NCI-H2081 (cell line): ENCODE measurements at places on chromosomes 6 and 20.

- no peak for DNase-seq
These were observed 99.7 kb downstream of the TSHZ2 start for GRCh38 chr20:53071833-53072232.

DNA sequence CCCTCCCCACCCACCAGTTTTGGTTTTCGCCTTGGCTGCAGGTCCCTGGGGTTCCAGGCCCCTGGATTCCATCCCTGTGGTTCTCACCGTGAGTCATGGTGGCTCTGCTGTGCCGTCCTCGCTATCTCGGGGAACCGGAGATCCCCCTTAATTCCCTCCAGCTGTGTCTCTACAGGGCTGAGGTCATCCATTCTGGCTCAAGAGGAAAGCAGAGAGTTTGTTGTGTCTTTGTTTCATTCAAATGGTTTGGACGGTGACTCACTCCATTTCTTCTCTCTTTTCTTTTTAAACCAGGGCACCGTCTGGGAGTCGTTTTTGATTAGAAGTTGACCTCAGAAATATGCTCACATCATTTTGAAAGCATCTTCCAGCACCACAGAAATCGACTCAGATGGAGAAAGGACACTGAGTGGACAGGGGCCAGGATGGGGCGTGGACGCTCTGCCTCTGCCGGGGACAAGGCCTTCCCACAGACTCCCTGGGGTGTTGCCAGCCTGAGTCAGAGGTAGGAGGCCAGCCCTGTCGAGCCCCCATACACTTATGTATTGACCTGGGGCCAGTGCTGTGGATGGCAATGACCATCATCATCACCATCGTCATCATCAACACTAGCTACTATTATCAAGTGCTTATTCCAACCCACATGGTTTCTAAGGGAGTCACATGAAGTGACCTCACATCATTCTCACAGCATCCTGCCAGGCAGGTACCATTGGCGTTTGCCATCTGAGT is 176.2 kb downstream of the NFATC2 start:
- DNase-seq: no peak

DNA sequence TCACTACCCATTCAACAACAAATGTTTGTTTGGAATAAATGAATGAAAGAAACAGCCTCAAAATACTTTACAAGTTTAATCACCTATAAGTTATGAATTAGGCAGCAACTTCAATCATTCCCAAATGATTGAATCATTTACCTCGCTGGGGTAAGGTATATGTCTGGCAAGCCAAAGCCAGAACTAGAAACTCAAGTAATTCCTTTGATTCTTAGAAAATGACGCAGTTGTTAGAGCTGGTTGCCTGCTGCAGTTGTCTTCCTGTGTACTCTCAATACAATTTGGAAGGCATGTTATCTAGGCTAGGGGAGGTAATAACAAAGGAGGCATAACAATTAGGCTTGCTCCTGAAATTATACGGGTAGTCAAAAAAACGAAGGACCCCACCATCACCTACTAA is 160.6 kb downstream of the ATXN1 start:
- no peak for DNase-seq

DNA sequence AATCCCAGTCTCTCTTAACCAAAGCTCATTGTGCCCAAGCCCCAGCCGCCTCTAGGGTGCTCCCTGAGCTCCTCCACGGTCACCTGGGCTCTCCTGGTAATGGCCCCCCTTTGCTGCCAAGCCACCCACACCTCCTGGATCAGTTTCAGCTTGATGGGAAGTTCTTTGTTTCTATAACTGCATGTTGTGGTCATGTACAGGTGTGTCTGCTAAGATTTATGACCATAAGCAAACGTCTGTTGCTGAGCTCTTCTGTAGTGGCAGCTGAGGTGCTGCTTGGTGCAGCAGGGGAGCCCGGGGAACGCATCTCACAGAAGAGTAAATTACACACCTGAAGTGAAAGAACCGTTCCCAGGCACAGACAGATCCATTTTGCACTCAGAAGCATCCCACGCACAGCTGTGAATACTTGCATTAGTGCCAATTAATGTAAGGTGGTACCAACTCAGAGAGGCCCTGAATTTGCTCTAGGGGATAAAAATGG is 194.6 kb upstream of the ARID1B start:
- DNase-seq: peak; percentile 84

DNA sequence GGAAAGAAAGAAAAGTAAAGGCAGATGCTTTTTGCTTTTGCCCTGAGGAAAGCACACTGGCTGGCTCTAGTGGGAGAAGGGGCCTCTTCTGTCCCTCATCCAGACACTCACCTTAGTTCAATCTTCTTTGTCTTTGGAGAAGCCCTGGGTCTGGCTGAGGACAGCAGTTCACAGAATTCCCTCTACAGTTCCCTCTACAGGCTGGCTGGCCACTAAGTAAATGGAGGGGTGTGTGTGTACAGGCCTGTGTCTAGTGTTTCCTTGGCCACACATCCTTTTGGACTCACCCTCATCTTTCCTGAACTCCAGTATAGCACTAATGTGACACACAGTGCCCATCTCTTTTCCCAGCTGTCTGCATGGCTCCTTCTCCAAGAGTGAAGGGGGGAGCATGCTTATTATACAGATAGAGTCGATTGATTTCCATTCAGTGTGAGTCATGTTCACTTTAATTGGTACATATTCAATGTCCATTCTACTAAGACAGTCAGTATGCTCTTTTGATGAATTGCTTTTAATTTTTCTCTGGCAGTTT is 26.0 kb upstream of the CLVS2 start:
- no peak for DNase-seq

DNA sequence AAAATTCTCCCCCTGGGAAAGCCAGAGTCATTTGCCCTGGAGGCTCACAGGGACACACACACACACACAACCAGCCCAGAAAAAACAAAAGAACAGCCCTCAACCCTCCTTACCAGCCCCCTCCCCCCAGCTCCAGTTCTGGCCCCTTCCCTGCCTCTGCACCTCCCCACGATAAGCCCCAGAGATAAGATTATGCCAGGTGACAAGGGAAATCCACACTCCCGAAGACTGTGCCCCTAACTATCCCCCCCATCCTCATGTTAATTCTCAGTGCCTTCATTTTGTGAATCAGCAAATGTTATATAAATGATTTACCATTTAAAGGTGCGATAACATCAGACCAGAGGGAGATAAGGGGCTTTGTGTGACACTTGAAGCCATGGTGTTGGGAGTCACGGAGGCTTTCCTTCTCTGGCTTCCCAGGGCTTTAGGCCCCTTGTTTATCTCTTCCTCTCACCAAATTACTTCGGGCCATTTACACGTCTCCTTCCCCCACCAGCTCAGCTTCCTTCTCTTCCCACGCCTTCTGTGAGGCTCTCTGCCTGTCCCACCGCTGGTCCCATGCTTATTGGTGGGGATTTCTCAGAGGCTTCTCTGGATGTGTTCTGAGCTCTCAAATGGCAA is 12.5 kb upstream of the FOXC1 start:
- DNase-seq: no peak

DNA sequence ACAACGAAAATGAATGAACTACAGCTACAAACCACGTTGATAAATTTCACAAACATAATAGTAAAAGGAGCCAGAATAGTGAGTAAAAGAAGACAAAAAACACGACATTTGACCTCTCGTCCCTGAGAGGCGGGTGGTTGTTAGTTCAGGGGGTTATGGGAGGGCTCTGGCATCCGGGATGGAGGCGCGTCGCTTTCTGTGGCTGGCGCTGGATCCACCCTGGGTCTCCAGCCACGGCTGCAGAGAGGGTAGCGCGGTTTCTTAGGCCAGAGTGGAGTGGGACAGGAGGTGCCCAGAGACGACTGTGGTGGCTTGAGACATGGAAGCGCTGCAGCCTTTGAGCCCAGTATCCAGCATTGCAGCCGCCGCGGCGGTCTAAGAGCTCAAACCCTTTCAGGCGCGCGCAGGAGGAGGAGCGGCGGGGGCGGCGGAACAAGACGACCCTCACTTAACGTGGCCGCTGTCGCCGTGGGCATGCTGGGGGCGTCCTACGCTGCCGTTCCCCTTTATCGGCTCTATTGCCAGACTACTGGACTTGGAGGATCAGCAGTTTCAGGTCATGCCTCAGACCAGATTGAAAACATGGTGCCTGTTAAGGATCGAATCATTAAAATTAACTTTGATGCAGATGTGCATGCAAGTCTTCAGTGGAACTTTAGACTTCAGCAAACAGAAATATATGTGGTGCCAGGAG is 3.7 kb upstream of the ZSCAN23 start:
- peak; percentile 3 for DNase-seq

GRCh38 chr6:77879527-77879926 is 226.7 kb downstream of the MEI4 start:
- DNase-seq: no peak

DNA sequence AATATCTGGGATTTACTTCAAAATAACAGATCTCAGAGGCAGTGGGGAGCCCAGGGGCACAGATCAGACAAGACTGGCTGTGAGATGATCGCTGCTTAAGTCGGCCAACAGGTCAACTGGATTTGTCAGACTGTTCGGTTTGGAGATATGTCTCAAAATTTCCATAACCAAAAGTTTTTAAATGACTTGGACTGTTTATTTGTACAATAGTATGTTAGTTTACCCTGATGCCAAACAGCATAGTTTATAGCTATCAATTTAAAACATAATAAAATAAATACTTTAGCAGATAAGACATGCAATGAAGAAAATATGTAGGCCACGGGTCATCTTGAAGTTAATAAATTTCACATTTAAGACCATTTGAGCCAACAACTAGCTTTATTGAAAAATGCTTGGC is 126.7 kb downstream of the IRF4 start:
- DNase-seq: no peak

GRCh38 chr20:62141397-62142251 is 1.6 kb downstream of the PSMA7 start:
- no peak for DNase-seq

DNA sequence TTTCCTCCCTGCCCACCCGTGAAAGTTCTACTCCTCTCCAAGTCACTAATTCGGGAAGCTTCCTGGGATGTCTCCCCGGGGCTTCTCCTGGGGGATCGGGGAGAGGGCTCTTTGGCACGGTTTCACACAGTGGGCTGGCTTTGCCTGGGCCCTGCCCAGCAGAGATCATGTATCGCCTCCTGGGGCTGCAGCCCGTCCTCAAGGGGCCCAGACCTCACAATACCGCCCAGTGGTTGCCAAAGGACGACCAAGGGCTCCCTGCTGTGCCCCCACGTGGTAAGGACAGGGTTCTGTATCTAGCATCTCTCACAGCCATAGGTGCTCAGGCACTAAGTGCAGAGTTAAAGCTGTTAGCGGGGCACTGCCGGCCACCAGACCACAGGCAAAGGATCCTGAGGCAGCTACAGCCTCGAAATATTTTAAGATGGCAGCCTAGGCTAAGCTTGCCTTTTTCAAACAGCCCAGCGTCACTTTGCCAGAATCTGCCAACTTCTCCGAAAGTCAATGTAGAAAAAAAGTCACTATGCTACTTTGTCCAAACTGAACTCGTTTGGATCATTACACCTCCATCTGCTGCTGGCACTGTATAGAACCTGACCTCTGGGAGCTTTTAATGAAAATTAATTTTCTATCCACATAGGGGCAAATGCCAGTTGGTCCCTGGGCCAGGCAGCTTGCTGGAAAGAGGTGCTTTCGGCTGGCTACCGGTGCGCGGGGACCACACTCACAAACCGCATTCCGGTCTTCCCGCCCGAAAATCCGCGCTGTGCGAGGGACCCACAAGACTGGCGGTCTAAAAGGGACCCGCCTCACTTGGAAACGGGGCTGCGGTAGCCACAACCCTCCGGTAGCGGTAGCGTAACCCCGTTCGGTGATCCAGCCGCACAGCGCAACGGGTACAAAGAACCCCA is 1.3 kb upstream of the NNAT start:
- DNase-seq: peak; percentile 84

GRCh38 chr6:4948781-4949450 is 54.9 kb downstream of the RPP40 start:
- no peak for DNase-seq

- no peak for DNase-seq
These were observed 752.8 kb downstream of the CBLN4 start for GRCh38 chr20:55252521-55252920.

GRCh38 chr6:161829291-161829729 is 555.4 kb upstream of the AGPAT4 start:
- no peak for DNase-seq

GRCh38 chr6:11538819-11539468 is 1.4 kb downstream of the TMEM170B start:
- DNase-seq: peak; percentile 40

DNA sequence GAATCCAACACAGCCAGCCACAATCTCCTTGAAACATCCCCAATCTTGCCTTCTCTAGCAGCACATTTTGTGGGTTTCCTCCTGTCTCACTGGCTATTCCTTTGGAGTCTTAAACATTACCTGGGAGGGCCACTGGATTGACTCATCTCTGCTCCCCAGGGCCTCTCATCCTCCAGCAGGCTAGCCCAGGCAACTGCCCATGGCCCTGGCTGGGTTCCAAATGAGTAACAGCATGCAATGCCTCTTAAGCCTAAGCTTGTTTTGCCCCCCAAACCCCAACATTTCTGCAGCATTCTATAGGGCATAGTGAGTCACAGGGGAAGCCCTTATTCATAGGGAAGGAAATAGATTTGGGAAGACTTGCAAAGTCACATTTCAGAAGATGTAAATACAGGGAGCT is 204.9 kb downstream of the FOXA2 start:
- no peak for DNase-seq

- DNase-seq: no peak
These were observed 21.4 kb downstream of the CNR1 start for GRCh38 chr6:88144637-88145297.

DNA sequence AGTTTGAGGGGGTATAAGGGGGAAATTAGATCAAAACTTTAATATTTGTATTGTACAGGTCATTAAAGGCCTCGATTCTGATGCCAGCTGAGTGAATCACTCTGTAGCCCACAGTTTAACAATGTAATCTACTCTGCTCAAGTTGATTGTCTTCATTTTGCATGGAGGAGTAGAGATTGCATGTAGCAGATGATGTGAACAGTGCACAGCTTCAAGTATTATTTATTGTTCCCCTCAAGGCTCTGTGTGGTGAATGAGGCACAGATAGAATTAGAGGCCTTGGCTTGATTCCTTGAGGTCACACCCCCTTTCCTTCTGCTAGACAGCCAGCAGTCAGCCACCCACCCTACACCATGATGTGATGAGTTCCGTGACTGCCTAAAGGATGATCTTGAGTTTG is 38.1 kb downstream of the TXLNB start:
- no peak for DNase-seq

GRCh38 chr6:35142588-35143569 is 1.7 kb upstream of the TCP11 start:
- no peak for DNase-seq

- no peak for DNase-seq
These were observed 28.9 kb upstream of the CD83 start for GRCh38 chr6:14088600-14089192.

DNA sequence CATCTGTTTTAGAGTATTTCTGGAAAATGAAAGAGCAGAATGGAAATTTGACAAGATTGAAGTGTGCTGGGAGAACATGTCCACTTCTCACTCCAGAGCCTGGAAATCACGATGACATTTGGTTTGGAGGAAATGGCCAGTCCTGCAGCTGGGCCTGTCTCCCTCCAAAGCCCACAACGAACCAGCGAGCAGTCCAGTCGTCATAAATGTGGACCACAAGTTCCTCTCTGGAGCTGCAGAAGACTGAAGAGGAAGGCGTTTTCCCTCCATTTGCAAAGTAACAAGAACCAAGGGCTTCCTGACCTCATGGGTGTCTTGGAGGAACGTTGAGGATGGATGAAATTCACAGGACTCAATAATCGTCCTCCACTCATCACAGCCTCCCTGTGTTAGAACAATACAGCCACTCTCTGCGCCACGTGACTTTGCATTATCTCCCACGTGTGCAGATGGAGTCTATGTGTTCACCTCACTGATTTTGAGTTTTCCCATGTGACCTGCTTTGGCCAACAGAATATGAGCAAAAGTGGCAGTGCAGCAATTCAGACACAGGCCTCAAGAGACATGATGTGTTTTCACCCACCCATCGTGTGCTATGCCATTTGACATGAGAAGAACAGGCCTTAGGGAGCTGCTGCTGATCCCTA is 9.1 kb upstream of the SPATS1 start:
- no peak for DNase-seq
